GM20000 (cell line): ENCODE measurements at places on chromosomes 5 and 9.

GRCh38 chr5:115894342-115894741, 52.6 kb downstream of the AP3S1 start:
- no peak for DNase-seq

GRCh38 chr9:98794802-98795201, 1.6 kb downstream of the ANKS6 start:
- DNase-seq = no peak

DNA sequence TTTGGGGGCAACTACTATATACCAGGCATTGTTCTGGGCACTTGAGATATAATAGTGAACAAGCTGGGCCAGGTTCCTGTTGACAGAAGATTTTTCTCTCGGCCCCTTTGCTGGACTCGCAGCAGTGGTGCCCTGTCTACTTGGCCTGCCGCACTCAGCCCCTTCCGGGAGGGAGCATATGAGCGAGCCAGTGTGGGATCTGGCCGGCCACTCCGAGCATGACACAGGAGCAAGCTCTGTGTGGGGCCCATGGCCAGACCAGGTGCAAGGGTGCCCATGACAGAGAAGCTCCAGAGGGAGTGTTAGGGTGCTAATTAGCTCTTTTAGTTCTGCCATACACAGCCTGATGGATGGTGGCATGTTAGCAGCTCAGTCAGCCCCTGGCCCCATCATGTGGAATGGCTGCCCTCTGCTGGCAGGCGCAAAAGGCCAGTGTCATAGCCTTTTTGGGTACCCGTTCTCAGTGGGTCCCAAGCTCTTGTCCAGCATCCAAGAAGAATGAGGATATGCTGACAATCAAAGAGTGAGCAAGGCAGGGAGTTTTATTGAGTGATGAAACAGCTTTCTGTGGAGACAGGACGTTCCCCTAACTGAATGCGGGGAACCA, 9.3 kb upstream of the KIF4B start:
- no peak for DNase-seq

DNA sequence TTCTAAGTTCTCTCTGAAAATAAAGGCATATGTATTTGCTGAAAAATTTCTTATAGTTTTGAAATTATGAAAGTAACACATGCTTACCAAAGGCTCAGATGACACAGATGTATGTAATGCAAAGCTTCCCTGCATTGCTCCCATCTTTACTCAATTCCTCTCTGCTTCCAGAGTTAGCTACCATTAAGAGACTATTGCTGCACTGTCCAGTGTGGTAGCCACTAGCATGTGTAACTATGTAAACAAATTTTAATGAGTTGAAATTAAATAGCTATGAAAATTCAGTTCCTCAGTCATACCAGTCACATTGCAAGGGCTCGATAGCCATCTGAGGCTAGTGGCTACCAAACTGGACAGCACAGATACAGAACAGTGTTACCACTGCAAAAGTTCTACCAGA, 17.9 kb downstream of the FRMD3 start:
- DNase-seq = no peak

DNA sequence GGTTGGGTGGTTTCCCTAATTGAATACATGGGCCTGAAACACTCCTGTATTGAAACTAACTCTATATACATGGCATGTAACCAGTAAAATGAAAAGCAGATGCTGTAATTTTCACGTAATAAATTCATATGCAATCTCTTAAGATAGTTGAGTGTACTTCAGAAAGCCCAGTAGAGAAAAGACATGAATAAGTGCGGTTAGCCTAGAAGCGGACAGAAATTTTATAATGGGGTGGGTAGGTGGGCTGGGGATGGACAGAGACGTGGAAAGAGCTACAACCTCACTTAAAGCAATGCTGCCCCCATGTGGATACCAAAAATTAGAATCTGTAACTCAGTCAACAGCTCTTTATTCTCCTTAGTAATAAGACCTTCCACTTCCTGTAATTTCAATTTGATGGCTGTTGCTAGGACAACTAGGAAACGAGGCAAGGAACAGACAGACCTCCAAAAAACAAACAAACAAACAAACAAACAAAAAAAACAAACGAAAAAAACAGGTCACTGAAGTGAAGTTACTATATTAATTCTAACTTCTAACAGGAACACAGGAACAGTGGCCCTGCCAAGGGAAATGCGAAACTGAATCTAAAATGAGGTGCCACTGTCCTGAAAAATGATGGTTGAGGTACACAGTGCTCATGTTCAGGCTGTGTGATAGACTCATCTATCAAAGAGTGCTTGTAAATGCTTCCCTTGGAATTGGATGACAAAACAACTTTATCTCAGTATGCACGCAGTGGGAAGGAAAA, 103.4 kb upstream of the GNA14 start:
- DNase-seq = peak; percentile 24

GRCh38 chr9:35489313-35490154, at the start of gene RUSC2:
Gene RUSC2, plus strand, starts transcription at chr9:35490111. Its CDS starts 56,411 bp downstream, at chr9:35546522.
- DNase-seq = peak; percentile 45

DNA sequence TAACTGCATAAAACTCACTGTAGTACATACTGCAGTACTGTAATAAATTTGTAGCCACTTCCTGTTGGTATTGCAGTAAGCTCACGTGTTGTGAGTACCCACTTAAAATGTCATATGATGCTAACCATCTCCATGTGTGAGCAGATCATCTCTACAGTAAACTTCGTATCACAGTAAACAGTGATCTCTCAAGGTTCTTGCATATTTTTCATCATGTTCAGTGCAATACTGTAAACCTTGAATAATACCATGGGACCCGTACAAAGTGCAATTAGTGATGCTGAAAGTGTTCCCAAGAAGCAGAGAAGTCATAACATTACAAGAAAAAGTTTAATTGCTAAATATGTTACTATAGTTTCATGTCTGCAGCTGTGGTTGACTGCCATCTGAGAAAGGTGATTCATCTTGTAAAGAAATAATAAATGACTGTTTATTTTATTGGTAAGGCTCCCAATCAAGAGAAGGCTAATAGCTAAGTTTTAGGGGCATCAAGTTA, 253.8 kb upstream of the POU5F2 start:
- DNase-seq = no peak

GRCh38 chr5:103461243-103461642, 101.3 kb downstream of the NUDT12 start:
- no peak for DNase-seq

DNA sequence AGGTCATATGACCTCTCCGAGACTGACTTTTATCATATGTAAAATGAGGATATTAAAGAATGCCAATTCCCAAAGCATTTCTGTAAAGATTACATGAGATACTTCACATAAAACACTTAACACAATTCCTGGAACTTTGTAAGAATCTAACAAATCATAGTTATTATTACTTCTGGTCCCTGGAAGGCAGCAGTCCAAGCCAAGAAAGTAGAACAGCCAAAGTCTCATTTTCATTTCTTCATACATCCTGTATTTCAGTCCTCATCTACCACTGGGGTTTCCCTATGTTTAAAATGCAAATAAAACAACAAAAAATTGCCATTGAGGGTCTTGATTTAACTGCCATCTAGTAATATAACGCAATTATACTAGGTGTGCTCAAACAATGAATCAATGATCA, 179.5 kb downstream of the MARCHF11 start:
- DNase-seq = no peak

GRCh38 chr5:110548171-110548570, 178.3 kb downstream of the TMEM232 start:
- DNase-seq = no peak

GRCh38 chr9:97892421-97892820, 29.9 kb downstream of the TRMO start:
- DNase-seq = no peak

GRCh38 chr5:170226129-170226615, 6.6 kb upstream of the C5orf58 start:
- no peak for DNase-seq

DNA sequence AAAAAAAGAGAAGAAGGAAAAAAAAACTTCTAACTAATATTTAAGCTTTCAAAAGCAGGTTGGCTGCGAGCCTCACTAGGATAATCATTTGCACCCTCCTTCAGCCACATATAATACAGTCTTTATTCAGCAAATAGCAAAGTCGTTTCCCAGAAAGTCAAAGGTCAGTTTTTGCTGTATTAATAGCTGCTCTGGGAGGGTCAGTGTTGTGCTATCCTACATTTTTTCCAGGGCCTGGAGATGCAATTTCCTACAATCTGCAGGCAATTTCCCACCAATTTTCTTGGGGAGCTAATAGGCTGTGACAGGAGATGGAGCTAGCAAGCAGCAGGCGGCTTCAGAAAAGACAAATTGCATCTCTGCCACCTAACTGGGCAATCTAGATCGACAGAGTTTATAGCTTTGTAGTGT, 136.8 kb downstream of the TLE1 start:
- no peak for DNase-seq

DNA sequence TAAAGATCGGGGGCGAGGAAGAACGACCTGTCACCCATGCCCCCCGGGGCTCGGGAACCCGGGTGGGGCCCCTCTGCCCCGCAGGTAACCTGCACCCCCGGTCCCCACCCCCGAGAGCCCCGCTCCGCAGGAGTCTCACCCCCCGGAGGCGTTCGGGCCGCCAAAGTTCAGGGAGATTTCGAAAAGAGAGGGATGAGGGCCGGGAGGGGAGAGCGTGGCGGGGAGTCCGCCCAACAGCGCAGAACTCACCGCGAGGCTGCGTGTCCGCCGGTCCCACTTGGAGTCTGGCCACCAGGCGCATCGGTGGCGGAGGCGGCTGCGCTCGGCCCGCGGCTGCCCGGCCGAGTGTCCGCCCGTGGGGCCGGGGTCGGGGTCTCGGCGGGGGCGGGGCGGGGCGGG, at the start of gene PHF19:
Gene PHF19 (minus strand): TSS at position 347 of the 399 bp plus-strand sequence. CDS start 2,447 bp downstream, outside the sequence.
- DNase-seq = no peak

GRCh38 chr9:137031904-137032640, at the start of gene FUT7:
Gene FUT7, minus strand, starts transcription at chr9:137032088. Its CDS starts 97 bp downstream, at chr9:137031991.
- no peak for DNase-seq

- no peak for DNase-seq
Measured at GRCh38 chr9:75803130-75803529, 87.3 kb upstream of the PCSK5 start.

GRCh38 chr9:79807971-79808370, 236.2 kb downstream of the TLE4 start:
- no peak for DNase-seq

GRCh38 chr5:110768138-110768860, 29.5 kb downstream of the SLC25A46 start:
- DNase-seq = no peak

- no peak for DNase-seq
Measured at GRCh38 chr5:41109186-41109585, 38.0 kb upstream of the MROH2B start.

DNA sequence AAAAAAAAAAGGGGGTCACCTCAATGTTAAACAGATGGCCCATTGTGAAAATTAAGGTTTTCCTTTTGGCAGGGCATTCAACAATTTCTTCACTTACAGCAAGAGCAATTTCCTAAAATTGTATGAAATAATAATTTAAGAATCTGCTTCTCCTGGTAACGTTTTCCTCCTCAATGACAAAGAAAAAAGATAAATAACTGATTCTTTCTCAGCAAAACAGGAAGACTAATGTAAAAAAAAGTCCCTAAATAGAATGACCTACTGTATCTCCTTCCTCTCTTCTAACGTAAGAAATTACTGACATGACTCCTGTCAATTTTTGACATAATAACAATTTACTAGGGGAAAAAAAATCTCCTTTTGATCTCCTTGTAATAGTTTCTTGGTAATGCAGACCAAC, 25.5 kb downstream of the ABHD17B start:
- no peak for DNase-seq

- peak; percentile 58 for DNase-seq
Measured at GRCh38 chr5:178115136-178115813, 1.9 kb downstream of the N4BP3 start.

- no peak for DNase-seq
Measured at GRCh38 chr9:93920131-93920800, 34.9 kb downstream of the BARX1 start.

GRCh38 chr5:80620211-80620610, 34.2 kb upstream of the MSH3 start:
- DNase-seq = no peak

DNA sequence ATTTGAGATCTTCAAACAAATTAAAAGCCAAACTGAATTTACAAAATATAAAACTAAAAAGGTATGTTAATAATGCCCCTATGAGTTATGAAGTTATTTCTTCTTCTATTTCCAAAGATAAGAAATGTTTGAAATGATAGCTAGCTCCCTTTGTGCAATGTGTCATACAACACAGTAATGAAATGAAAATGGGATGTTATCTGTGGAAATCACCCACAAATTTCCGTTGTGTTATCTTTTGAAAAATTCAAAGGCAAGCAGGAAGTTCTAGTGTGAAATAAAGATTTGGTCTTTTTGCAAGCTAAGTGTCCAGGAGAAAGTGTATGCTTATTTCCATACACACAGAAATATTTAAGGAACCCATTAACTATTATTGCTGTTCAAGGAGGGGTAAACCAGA, 375.3 kb upstream of the PRR16 start:
- DNase-seq = no peak

GRCh38 chr5:35030426-35031100, 17.2 kb downstream of the AGXT2 start:
- DNase-seq = no peak

GRCh38 chr9:121369595-121370265, at the start of gene STOM:
Gene STOM, minus strand, starts transcription at chr9:121370250. Its CDS starts 63 bp downstream, at chr9:121370187.
- no peak for DNase-seq

DNA sequence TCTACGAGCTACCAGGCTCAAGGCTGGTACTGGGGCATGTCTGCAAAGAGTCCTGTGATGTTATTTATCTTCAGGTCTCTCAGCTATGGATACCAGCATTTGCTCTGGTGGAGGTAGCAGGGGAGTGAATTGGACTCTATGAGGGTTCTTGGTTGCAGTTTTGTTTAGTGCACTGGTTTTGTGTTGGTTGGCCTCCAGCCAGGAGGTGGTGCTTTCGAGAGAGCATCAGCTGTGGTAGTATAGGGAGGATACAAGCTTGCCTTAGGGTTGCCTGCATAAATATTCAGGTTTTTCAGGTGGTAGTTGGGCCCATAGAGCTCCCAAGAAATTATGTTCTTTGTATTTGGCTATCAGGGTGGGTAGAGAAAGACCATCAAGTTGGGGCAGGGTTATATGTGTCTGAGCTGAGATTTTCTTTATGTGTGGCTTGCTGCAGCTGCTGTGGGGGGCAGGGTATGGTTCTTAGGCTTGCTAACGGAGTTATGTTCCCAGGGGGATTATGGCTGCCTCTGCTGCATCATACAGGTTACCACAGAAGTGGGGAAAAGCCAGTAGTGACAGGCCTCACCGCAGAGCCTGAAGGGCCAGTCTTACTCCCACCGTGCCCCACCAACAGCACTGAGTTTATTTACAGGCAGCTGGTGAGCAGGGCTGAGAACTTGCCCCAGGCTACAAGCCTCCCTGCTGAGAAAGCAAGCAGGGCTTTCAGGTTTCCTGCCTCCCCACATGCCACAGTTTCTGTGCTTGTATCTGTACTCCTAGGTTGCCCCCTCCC, 9.7 kb upstream of the RIOK2 start:
- DNase-seq = no peak

GRCh38 chr9:2019723-2020122, 4.6 kb downstream of the SMARCA2 start:
- DNase-seq = no peak

- no peak for DNase-seq
Measured at GRCh38 chr9:87198716-87199115, 251.4 kb upstream of the GAS1 start.
